Activated CD4-positive, alpha-beta T cell treated with anti-CD3 and anti-CD28 coated beads, Interleukin-2, amount 50 U/mL, for 4 hours (primary cell): ENCODE measurements at places on chromosomes 5 and 9.

DNA sequence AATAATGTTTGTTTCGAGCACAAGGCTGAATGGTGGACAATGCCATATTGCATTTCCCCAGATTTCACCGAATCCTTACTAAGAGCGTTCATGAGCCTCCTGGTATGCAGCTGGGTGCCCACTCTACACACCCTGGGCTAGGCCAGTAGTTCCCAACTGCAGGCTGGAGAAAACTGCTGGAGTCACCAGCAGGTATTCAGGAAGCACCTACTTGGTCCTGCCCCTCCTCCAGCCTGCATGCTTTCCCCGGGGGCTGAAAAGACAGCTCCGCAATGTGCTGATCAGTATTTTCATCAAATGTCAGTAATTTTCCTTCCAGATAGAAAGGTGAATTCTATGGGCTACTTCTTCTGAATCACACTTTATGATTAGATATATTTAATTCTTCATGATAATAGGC is 34.4 kb downstream of the SRD5A1 start:
- no peak for DNase-seq

DNA sequence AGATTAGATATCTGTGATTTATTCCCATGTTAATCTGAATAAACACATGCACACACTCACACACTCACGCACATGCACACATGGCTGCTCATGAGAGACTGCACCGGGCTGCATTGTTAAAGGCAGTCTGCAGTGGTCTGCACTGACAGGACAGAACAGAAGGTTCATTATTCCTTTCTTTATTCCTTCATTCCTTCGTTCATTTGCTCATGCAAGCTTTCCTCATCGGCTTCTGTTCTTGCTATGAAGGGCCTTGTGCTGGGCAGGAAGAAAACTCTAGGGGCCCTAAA is 41.4 kb upstream of the FSTL4 start:
- no peak for DNase-seq

DNA sequence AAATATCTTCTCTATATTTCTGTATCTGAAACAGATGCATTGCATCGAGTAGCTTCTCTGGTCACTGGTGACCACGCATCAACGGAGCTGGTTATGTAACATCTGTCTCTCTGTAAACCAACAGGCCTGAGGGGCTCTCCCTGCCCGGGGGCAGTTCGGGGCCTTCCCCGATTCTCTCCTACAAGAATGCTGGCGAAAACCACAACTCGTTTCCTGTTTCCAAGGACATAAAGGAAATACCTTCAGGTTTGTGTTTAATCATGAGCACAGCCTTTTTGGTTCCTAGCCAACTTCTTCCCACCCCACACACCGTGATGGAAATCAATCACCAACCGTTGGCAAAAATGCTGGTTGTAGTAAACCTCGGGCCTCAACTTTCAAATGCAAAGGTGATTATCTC is 25.1 kb downstream of the GDNF start:
- DNase-seq: no peak

GRCh38 chr9:110578575-110579033 is 937 bp downstream of the SVEP1 start:
- DNase-seq: no peak

GRCh38 chr9:23153058-23153457 is 673.0 kb downstream of the ELAVL2 start:
- no peak for DNase-seq

DNA sequence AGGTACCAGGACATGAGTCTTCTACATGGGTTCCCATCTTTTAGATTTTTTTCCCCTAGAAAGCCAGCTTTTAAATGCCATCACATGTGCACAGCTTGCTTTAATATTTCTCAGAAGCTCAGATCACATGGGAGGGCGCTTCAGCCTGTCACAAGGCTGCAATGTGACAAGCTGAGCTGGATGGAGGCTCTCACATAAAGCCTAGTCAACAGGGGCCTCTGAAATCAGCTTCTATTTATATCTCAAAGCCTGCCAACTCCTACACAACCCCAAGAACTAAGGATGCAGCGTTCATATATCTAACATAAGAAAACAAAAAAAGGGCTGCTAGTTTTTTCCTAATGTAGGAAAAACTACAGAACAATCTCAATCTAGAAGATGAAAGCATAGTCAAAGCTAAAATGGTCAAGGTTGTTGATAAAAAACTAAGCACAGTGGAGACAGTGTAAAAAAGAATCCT is 2.3 kb downstream of the ZFAND5 start:
- DNase-seq: peak; percentile 26

DNA sequence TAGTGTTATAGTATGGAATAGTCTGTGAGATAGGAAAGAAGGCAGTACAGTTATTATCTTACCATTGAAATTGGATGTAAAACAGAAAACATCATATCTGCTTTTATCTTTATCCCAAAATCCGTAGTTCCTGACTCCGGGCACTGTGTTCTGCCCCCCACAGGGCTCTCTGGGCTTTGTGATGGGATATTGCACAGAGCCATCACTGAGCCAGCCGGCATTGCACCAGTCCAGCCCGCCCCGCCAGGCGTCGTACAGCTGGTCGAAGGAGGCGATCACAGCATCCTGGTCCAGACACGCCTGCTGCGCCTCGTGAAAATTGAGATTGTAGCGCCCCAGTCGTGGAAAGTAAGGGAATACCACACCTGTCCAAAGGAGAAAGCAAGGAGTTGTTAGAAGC is 76.4 kb downstream of the HAPLN1 start:
- no peak for DNase-seq

DNA sequence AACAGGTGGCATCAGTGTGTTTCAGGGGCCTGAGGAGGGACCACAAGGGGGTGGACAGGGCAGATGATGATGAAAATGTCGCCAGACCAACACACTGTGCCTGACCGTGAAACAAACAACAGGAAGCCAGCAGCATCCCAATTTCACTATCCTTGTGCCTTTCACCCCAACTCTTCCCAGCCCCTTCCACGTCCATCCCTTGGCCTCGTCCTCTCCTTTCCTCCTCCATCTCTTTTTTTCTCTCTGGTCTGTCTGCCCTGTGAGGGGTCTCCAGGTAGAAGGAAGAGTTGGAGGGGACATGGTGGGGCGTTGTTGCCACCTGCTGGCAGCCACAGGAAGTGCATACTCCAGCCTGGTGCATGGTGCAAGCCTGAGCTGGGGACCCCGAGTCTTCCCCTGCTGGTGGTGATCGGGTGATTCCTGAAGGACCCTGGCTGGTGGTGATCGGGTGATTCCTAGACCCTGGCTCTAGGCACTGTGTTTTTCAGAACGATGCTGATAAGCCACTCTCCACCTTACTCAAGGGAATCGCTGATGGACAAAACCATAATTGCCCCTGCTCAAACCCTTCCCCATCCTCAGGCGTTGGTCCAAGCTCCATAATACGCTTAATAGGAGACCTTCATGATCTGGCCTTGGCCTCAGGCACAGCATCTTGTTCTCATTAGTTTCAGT is 21.7 kb upstream of the NSD1 start:
- peak; percentile 54 for DNase-seq
